ENCODE measurements at places on chromosomes 2 and 18. TPM values are rescaled to one million over a fixed set of nuclear protein-coding genes. Genes with fewer than 3 reads are reported as not detected.

- DNase-seq, result no peak
- no peak overlapping the region for H3K4me3 ChIP-seq
- no peaks in the 10 kb centered on the region for H3K36me3 ChIP-seq
- no peak overlapping the region for H3K27ac ChIP-seq
- H3K27me3 ChIP-seq, result no peaks in the 10 kb centered on the region
Observed at GRCh38 chr2:50448556-50448955, 583.4 kb downstream of the NRXN1 start.

- DNase-seq, result no peak
- no peaks in the 10 kb centered on the region for H3K36me3 ChIP-seq
- no peaks in the 10 kb centered on the region for H3K27me3 ChIP-seq
- H3K4me3 ChIP-seq, result no peak overlapping the region
Observed at GRCh38 chr2:100778637-100779450, 41.1 kb upstream of the NPAS2 start.

DNA sequence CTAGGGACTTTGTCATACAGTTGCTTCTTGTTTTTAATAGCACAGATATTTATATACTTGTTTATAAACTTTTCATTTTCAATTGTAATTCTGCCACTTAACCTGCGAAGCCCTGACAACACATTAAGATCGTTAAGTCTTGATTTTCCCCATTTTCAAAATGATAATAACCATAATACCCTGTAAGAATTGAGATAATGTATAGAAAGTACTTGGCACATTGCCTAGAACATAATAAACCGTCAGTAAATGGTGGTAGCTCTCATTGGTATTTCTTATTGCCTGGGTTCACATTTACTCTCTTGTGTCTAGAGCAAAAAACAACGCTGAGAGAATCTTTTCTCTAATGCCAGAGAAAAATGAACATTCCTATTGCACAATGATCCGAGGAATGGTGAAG lies 18.6 kb downstream of the PTCD3 start:
- DNase-seq, result no peak
- H3K36me3 ChIP-seq, result no peaks in the 10 kb centered on the region
- no peak overlapping the region for H3K27ac ChIP-seq
- no peaks in the 10 kb centered on the region for H3K4me1 ChIP-seq

- no peaks in the 10 kb centered on the region for H3K36me3 ChIP-seq
- no peaks in the 10 kb centered on the region for H3K27me3 ChIP-seq
- H3K4me1 ChIP-seq, result no peaks in the 10 kb centered on the region
- H3K4me3 ChIP-seq, result no peak overlapping the region
Observed at GRCh38 chr2:187552381-187552780, 1.9 kb downstream of the TFPI start.

- DNase-seq, result no peak
- no peak overlapping the region for H3K4me3 ChIP-seq
- peak overlapping the region; percentile 5 for H3K27ac ChIP-seq
- peaks cover 16% of the 10 kb centered on the region for H3K4me1 ChIP-seq
- no peaks in the 10 kb centered on the region for H3K36me3 ChIP-seq
Observed at GRCh38 chr2:181781078-181781786, 100.9 kb upstream of the NEUROD1 start.

- no peak for DNase-seq
- no peak overlapping the region for H3K27ac ChIP-seq
- H3K4me1 ChIP-seq, result peaks cover 25% of the 10 kb centered on the region
- no peak overlapping the region for H3K4me3 ChIP-seq
Observed at GRCh38 chr18:77069931-77070330, 62.7 kb downstream of the MBP start.

DNA sequence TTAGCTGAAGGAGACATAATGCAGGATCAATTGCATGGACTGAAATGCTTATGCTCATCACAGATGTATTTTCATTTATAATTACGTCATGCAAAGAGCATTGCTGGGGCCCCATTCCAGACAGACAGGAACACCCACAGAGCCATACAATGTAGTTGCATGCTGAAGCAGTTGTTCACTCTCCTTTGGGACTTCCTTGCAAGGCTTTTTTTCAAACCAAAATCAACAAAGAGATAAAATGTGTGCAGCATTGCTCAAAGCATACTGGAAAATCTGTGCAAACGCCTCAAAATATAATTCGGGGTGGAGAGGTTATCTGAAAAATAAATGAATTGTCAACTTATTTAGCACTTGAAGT lies 463.2 kb downstream of the CDH2 start:
- H3K27me3 ChIP-seq, result no peaks in the 10 kb centered on the region
- H3K4me3 ChIP-seq, result no peak overlapping the region
- H3K4me1 ChIP-seq, result no peaks in the 10 kb centered on the region

Gene FAM168B
- total RNA-seq, result 165 TPM

Gene CRYGD
- total RNA-seq, result not detected

Data from testis (tissue), 5 donors.